ENCODE measurements at places on chromosomes 2 and 18.

- no peak for DNase-seq
Observed at GRCh38 chr2:127054996-127055785, 51.8 kb downstream of the BIN1 start.

GRCh38 chr2:120108049-120108448 lies 95.2 kb downstream of the EPB41L5 start:
- DNase-seq: no peak

DNA sequence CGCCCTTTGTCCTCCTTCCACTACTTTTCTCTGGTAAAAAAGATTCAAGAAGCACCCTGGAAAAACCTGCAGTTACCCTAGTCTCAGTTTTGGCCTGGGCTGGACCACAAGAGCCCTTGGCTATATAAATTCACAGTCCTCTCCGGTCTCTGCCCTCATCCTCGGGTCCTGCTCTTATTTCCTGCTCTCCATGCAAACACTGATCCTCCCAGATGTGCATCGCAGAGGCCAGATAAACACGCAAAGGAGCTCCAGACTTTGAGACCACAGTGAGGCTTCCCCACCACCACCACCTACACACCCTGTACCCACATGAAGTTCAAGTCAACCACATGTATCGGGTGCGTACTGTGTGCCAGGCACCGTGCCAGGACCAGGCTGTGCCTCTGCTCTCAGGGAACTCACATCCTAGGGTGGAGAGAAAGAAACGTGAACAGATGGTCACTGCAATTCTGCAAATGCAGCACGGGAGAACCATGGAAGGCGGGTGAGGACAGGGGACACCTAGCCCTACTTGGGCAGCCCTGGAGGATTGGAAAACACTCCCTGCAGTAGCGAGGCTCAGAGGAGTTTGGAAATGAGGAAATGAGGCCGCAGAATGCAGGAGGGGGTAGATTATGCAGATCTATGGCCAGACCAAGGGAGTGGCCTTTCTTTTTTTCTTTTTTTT lies 7.4 kb downstream of the CTDSP1 start:
- DNase-seq: peak; percentile 69

DNA sequence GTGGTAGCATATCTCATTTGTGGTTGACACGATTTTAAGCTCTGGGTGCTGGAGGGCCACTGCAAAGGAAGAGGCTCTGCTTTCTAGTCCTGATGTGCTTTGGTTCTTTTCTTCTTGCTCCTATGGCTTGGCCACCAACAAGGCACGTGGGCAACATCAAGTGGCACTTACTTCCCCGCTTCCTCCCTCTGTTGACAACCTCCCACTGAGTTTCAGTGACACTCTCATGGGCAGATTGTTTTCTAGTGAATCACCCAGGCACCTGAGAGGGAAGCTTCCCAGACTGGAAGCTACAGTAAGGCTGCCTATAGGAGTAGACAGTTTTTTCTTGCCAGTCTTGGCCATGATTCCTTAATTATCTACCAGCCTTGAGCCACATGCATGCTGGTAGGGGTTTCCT lies 89.0 kb downstream of the NBAS start:
- no peak for DNase-seq

GRCh38 chr2:71358931-71359671 lies 27.5 kb downstream of the ZNF638 start:
- DNase-seq: no peak

GRCh38 chr2:88003074-88003755 lies 13.1 kb downstream of the RNU2-63P start:
- no peak for DNase-seq

GRCh38 chr2:28341208-28341891 lies 51.3 kb upstream of the FOSL2 start:
- DNase-seq: peak; percentile 52

DNA sequence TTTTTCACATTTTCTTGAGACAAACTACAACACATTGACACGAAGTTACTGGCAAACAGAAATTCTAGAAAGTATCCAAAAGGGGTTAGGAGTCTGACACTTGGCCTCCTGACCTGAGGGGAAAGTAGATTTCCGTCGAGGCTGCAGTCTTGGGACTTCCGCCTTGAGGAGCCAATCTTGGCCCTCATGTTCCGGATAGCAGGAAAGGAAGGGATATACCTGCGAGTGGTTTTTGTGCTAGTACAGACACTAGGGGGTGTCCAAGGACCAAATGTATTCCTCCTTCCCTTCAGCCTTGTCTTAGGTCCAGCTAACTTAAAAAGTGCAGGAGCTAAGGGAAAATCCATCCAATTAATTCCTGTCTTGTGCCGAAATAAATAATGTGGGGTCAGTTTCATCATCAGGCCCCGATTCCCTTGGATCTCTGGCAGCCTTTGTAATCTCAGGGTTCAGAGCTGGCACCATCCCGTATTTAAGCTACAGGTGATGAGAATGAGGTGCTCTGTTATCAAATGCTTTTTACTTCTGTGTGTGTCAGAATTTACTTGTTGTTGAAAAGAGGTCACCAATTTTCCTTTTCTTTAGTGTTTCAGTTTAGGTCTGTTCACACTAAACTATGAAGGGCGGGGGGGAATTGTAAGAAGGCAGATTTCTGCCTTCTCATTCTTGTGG lies 330.2 kb upstream of the FANCL start:
- DNase-seq: peak; percentile 74

DNA sequence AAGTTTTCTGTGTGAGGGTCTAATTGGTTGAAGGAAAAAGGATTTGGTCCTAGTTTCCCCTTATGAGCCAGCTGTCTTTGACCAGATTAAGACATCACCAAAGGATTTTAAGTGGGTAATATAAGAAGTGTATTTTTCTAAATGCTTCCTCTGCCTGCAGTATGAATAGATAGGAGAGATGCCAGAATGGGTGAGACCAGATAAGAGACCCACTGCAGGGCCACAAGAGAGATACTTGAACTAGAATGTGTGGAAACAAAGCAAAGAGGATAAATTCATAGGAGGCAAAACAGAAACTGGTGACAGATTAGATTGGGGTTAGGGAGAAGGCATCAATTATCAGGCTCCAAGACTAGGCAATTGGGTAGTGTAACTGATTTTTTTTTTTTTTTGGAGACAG lies 1.1 kb upstream of the HDHD2 start:
- no peak for DNase-seq

DNA sequence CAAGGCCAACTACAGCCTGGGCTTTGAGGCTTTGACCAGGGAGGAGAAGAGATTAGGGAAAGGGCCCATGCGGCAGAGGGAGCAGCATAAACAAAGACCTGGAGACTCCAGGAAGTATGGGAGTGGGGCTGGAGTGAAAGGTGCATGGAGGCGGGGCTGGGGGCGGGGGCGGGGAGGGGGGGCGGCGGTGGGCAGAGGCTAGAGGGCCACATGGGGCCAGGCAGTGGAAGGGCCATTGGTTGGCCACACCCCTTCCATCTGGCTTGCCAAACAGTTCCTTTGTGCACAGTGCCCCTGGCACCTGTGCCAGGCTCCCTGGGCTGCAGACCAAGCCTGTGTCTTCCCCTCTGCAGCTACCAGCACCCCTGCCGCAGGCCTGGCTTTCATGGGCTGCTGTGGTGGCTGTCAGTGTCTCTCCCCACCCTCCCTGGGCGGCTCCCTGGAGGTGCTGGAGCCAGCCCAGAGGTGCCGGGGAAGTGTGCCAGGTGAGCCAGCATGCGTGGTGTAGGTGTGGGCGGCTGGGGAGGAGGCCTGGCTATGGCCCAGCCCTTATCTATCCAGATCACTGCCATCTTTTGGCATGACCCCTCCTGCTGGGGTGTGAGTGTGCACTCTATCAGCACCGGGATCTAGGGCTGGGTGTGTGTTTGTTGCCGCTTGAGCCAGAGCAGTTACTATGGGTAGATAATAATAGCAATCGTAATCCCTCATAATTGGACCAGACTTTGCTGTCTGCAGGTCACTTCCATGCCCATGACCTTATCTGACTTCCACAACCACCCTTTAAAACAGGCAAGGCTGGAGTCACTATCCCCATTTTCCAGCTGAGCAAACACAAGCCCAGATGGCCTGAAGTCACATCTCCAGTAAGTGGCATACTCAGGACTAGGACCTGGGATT lies 30.5 kb downstream of the DNMT3A start:
- DNase-seq: peak; percentile 51

DNA sequence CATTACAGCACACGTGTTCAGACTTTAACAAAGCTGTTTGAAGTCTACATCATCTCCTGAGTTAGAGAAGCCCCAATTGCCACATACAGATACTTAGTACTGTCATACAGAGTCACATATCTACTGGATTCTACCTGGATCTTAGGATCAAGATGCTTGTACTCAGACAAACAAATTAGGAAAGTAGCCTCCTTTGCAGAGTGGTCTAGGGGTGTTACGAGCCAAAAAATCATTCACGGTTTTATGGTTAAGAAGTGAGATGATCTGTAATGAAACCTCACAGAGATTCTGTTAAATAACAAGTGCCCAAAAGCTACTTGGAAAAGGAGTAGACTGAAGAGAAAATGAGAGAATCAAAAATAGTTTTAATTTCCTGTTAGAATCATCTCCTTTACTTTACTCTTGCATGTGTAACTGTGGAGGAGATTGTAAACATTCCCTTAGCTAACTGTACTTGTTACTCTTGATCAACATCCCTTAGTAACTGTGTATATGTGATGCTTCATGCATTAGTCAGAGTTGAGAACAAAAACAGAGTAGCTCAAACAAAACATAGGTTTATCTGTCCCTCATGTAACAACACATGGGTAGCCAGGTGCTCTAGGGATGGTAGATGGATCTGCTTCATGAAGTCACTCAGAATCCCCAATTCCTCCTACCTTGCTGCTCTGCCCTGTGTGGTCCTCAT lies 16.4 kb upstream of the IL1RL1 start:
- peak; percentile 16 for DNase-seq

GRCh38 chr2:76711490-76711889 lies 810.7 kb downstream of the LRRTM4 start:
- DNase-seq: no peak

- DNase-seq: peak; percentile 18
Observed at GRCh38 chr2:63378589-63378988, 209.7 kb downstream of the WDPCP start.

DNA sequence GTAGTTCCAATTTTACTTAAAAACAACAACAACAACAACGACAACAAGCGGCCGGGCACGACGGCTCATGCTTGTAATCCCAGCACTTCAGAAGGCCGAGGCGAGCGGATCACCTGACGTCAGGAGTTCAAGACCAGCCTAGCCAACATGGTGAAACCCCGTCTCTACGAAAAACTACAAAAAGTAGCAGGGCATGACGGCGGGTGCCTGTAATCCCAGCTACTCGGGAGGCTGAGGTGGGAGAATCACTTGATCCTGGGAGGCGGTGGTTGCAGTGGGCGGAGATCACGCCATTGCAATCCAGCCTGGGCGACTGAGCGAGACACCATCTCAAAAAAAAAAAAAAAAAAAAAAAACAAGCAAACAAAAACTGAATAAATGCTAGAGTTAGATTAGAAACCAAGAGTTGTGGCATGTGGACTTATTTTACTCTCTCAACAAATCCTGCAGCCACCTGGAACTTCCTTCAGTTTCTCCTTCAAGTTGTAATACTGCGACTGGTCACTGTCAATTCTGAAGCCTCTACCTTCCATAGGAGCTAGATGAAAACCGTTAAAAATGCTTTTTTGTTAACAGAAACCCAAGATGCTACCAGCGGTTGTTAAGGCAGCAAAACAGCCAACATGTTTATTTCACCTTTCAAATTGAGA lies 1.3 kb downstream of the ATP5F1A start:
- no peak for DNase-seq

GRCh38 chr18:42513441-42513840 lies 558.4 kb downstream of the PIK3C3 start:
- no peak for DNase-seq

- DNase-seq: no peak
Observed at GRCh38 chr2:3489764-3490115, 29.6 kb downstream of the ADI1 start.

DNA sequence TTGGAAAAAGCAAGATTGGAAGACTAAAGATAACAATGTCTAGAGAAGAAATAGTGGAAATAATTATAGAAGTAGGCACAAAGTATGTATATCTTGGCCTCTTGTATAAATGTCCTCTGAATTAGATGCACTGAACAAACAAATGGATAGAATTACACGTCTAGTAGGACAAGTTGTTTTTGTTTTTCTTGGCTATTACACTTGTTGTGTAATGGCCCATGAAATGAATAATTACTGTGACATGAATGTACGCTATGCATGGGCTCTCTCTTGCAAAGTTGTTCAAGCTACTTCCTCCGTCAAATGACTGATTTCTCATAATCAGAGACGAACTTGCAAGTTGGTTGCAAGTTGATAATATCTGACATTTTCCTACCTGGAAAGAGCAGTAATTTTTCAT lies 126.2 kb downstream of the PDE1A start:
- no peak for DNase-seq

GRCh38 chr18:80225685-80226084 lies 21.6 kb downstream of the PARD6G start:
- no peak for DNase-seq

DNA sequence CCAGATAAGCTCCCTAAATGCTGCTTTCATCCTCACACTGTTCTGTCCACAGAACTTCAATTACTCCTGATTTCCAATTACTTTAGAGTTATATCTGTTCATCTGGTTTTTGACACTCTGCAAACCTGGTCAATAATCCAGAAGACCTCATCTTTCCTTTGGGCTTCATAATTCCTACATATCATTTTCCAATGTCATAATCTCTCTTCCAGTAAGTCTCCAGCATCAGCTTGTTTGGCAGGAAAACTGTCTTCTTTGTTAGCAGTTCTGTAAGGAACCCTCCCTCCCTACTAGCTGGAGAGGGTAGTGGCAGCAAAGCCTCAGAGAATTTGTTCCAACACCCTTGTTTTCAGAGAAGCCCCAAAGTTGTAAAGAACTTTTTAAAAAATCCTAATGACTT lies 11.9 kb upstream of the SLC14A1 start:
- DNase-seq: no peak

- peak; percentile 56 for DNase-seq
Observed at GRCh38 chr2:72745679-72746368, 80.0 kb downstream of the EXOC6B start.

GRCh38 chr2:15010346-15010745 lies 377.8 kb downstream of the LRATD1 start:
- no peak for DNase-seq

- no peak for DNase-seq
Observed at GRCh38 chr2:59734743-59735142, 818.7 kb downstream of the BCL11A start.

- DNase-seq: no peak
Observed at GRCh38 chr2:190888449-190888848, 7.8 kb downstream of the GLS start.

- no peak for DNase-seq
Observed at GRCh38 chr2:37623406-37623805, 48.0 kb downstream of the CDC42EP3 start.
